ENCODE measurements at places on chromosomes 12 and 14.

DNA sequence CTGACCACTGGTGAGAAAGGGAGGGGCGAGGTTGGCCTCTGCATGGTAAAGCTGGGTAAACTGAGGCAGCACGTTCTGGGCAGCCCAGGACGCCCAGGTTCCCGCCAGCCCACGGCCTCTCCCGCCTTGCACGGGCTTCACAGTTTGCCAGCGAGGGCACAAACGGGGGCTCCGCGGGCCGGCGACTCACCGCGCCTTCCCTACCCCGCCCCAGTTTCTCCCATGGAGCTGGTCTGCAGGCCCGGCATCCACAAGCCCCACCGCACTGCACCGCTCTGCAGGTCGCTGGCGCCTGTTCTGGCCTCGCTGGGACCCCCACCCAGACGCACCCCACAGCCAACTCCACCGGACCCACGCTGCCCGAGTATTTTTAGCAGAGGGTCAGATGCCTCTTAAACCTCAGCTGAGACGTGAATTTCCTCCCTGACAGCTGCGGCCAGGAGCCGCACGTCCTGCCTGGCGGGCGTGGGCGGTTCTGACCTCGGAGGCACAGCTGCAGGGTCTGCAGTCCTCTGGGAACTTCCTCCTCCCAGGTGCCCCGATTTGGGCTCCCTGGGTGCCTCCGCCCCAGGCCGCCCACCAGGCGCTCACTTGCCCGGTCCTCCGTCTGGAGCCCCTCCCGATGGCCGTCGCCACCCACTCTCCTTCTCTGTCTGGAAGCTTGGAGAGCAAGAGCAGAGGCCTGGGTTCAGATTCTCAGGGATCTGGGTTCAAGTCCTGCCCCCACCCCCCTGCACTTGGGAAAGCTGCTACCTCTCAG, 29.5 kb upstream of the INF2 start:
- no peak for DNase-seq

- no peak for DNase-seq
These were observed 1.1 kb downstream of the CLMN start for GRCh38 chr14:95318399-95319311.

DNA sequence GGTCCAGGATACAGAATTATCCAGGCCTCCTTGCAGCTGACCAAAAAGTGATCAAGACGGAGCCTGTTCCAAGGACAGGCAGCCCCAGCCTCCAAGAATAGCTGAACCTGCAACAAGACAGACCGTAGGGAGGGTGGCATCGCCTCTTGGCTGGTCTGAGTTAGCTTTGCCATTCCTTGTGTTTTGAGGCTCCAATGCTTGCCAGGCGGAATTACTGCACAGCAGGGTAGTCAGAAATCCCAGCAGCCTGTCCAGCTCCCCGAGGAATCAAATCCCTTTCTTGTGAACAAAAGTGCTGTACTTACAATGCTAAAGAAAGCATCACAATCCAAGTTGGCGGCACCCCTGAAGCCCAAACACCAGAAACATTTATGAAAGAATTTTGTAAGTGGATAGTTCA, 246.9 kb downstream of the TMEM132C start:
- DNase-seq = no peak

- no peak for DNase-seq
These were observed 72.2 kb downstream of the VCPKMT start for GRCh38 chr14:50044042-50044651.

DNA sequence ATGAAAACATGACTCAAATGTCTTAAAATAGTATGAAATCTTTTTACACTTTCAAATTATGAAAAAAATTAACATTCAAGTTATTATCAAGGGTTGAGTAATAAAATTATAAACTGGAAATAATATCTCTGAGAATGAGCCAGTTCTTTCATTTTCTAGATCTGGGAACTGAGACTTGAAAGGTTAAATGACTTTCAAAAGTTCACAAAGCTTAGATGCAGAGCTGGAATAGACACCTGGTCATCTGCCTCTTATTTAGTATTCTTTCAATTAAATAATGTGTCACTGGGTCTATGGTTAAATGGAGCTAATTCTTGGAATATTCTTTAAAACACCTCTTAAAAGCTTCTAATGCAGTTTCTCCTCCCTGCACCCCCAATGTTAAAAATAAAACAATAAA, 86.6 kb downstream of the CDK17 start:
- no peak for DNase-seq

GRCh38 chr12:88420457-88420856, 159.8 kb downstream of the KITLG start:
- DNase-seq = no peak

- no peak for DNase-seq
These were observed 318.5 kb downstream of the BCAT1 start for GRCh38 chr12:24630446-24630845.

- no peak for DNase-seq
These were observed 54.1 kb downstream of the FOXG1 start for GRCh38 chr14:28820677-28821076.

Measured in stimulated activated CD8-positive, alpha-beta memory T cell treated with anti-CD3 and anti-CD28 coated beads, Interleukin-2, amount 100 ng/mL, for 1 hour (primary cell).